Ureter (tissue), 1 donor: ENCODE measurements at places on chromosomes 6 and 20. TPM values are rescaled to one million over a fixed set of nuclear protein-coding genes. Genes with fewer than 3 reads are reported as not detected.

RSPH4A gene
- total RNA-seq: 0.55 TPM

SENP6 gene
- total RNA-seq: 173 TPM

OR2H1 gene
- not detected for total RNA-seq

DNA sequence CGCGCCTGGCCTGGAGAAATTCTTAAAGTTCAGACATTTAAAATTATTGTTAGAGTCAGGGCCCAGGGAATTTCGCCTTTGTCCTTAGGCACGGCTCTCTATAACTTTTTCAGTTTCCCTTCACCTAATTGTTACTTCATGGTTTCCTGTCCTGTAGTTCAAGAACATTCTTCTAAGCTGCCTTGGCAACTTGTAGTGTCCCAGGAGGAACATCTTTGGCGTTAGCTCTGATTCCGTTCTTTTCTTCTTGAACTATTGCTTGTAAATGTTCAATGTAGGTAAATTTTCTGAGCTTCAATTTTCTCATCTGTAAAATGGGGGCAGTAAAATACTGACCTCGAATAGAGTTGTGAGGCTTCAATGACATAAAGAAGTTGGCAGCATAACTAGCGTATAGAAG lies 41.8 kb downstream of the TIAM2 start:
- DNase-seq: no peak

GRCh38 chr6:155327326-155328073 lies 13.2 kb upstream of the TFB1M start:
- peak; percentile 69 for DNase-seq

- DNase-seq: no peak
These were observed 29.0 kb downstream of the HFE start for GRCh38 chr6:26116267-26116666.

BCAS1 gene
- 67.2 TPM for total RNA-seq

- DNase-seq: peak; percentile 65
These were observed 21.4 kb upstream of the AKIRIN2 start for GRCh38 chr6:87723170-87724078.

DNA sequence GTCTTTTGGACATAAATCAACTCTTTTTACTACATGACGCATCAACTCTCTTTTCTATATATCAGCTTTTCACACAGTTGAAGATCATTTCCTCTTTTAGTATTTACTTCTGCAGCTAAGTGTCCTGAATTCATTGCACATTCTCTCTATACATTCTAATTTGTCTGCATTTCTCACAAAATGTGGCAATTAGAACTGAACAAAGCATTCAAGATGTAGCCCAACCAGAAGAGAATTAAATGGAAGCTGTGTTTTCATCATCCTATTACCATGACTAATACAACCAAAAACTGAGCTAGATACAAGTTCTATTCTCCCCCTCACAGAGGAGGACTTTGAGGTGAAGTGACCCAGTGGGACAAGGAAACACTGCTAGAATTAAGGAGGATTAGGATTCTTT lies 86.9 kb downstream of the PLCG1 start:
- no peak for DNase-seq

- no peak for DNase-seq
These were observed 273.4 kb upstream of the CITED2 start for GRCh38 chr6:139647841-139648240.

DNA sequence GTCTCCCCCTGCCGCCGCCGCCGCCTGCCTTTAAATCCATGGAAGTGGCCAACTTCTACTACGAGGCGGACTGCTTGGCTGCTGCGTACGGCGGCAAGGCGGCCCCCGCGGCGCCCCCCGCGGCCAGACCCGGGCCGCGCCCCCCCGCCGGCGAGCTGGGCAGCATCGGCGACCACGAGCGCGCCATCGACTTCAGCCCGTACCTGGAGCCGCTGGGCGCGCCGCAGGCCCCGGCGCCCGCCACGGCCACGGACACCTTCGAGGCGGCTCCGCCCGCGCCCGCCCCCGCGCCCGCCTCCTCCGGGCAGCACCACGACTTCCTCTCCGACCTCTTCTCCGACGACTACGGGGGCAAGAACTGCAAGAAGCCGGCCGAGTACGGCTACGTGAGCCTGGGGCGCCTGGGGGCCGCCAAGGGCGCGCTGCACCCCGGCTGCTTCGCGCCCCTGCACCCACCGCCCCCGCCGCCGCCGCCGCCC lies 474 bp downstream of the CEBPB start:
- DNase-seq: peak; percentile 78

DNA sequence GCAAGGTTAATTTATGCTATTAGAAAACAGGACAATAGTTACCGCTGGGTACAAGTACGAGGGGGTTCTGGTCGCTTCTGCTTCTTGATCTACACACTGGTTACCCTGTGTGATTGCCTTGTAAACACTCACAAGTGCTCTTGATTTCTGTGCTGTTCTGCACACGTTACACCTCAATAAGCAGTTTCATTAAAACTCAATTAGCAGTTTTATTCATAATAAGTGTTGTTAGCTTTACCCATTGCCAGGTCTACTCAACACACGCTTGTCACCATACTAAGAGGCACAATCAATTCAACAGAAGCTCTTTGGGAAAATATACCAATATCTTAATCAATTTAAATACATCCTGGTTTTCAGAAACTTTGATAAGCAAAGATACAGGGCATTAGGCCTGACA lies 20.4 kb downstream of the BMP7 start:
- no peak for DNase-seq

DNA sequence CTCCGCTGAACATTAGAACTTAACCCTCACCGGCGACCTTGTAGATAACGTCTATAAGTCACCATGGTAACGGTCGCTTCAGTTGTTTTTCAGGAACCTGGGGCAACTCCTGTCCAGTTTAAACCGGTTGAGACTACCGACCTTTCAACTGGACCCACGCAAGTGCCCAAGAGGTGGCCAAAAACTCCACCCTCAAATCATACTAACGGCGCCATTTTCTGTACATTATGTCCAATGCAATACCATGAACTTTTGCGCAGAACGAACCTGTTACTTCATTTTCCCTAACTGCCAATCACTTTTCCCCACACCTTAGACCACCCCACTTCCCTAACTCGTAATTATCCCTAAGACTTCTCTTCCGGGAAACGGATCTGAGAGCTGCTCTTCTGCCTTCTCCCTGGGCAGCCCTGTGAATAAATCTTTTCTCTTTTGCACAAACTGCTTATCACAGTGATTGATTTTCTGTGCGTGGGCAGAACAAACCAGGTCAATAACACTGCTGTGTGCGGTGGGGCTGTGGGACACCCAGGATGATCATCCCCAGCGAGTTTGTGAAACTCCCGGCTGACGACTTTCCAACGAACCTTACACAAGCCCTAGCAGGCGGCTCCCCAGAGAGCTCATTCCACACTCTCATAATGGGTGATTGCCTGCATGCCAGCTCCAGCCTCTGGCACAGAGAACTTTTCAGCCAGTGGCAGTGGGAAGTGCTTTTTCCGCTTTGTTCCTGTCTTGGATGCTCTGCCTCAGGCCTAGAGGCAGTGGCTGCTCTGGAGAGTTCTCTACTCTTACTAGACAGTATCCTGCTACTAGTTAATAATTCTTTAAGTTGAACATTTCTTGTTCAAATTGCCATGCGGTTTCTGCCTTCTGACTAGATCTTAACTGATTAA lies 28.6 kb downstream of the GPX5 start:
- no peak for DNase-seq

DNA sequence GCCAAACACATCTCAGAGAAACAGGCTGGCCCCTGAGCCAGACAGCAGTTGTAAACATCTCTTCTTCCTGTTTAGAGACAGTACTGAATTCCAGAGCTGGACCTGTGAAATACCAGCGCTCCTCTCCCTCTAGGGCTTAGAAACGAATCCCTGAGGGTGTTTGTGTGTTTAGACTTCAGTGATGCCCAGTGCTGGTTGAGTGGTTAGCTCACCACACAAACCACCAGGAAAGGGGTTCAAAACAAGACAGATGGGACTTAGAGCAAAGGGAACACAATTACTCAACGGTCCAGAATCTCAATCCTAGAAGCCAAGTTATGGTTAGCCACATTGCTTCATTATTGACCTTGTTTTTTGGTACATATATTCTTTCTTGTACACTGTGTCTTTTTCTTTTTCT lies 108.7 kb upstream of the TMEM170B start:
- no peak for DNase-seq

KCNK15 gene
- 3.4 TPM for total RNA-seq

- no peak for DNase-seq
These were observed 109.3 kb upstream of the B3GAT2 start for GRCh38 chr6:71066153-71066552.

DNA sequence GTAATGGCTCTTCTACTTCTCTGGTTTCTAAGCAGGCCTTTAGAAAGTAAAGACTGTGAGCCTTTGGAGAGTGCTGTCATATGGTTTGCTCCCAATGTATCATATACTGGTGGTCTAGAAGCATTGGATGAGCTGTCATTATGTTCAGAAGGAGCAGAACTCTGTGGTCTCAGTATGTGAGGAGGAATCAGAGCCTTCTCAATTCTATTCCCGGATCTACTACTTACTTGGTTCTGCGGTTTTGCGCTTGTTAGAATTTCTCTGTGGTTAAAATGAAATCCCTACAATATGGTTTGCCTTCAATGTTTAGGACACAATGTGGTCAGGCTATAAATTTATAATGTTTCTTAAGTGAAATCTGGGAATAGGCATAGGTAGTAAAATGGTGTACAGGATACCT lies 64.6 kb downstream of the RWDD2A start:
- no peak for DNase-seq

DNA sequence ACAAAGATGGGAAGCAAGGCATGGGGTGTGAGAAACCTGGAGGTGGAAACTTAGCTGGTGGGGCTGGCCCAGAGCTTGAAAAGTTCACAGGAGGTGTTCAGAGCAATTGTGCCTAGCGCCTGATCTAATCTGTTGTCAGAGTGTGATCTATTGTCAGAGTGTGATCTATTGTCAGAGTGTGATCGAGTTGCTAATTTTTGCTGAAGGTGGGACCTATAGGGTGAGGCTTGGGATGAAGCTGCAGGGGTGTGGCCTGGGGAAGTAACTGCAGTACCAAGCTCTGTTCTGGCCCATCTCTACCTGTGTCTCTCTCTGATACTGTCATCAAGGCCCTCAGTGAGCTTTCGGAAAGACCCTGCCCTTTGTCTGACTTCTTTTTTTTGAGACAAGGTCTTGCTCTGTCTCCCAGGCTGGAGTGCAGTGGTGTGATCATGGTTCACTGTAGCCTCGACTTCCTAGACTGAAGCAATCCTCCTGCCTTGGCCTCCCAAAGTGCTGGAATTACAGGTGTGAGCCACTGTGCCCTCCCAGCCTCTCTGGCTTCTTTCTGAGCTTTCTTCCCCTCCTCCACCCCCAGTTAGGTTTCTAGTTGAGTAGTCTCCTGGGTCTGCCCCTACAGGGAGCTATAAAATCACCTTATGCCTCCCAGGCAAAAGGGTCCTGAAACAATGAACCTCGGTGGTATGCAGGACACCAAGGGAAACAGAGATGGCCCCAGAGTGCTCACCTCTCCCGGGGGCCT lies 150.8 kb upstream of the RNF24 start:
- DNase-seq: no peak

- DNase-seq: no peak
These were observed 733.3 kb downstream of the HACE1 start for GRCh38 chr6:104126315-104127005.

DNA sequence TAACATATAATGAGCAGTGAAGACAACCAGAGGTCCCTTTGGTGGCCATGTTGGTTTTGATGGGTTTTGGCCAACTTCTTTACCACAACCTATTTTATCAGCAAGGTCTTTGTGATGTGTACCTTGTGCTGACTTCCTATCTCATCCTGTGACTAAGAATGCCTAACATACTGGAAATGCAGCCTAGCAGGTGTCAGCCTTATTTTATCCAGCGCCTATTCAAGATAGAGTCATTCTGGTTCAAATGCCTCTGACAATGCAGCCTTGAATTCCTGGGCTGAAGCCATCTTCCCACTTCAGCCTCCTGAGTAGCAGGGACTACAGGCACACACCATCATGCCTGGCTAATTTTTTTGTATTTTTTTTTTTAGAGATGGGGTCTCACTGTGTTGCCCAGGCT lies 7.8 kb upstream of the TRIM38 start:
- DNase-seq: no peak

DNA sequence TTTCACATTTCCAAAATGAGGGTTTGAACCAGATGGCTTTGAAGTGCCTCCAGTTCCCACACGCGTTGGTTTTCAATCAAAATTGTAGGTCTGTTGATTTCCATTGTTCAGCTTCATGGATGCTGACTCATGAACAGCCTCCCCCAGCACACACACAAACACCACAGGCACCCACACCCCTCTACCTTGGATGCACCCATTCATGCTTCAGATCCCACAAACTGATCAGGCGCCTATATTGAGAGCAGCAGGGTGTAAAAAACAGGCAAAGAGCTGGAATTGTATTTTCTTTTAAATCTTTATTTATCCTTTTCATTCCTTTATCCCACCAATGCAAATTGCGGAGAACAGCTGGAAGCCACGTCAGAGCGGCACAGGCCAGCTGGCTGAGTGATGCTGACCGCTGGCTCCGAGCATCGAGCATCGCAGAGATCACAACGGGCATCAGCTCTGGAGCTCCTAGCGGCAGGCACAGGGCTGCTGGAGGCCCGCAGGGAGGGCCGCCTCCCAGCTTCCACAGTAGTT lies 29.3 kb upstream of the TBC1D7 start:
- DNase-seq: no peak

DNA sequence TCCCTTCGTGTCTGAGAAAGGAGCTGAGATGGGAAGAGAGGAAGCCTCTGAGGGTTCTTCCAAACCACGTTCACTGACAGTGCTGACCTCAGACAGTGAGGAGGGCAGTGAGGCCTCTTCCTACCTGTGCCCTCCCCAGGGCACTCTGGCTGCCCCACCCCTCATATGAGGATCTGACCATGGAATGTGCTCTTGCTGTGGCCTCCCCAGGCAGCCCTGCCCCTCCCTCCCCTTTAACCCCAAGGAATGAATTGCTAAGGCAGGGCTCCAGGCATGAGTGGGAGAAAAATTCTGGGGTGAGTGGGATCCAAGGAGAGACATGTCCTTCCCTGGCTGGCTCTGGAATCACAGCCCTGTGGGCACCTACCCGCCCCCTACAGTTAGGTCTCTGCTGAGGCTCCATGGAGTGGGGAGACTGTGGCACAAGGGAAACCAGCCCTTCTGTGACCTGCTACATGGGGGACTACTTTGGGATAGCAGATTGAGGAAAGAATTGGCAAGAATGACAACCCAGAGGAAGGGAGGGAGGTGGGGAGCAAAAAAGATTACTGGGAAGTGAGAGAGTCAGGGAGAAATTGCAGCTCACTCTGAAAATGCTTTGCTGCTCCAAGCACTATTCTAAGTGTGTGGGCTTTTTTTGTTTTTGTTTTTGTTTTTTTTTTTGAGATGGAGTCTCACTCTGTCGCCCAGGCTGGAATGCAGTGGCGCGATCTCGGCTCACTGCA lies 29.4 kb downstream of the TNXB start:
- no peak for DNase-seq

DNA sequence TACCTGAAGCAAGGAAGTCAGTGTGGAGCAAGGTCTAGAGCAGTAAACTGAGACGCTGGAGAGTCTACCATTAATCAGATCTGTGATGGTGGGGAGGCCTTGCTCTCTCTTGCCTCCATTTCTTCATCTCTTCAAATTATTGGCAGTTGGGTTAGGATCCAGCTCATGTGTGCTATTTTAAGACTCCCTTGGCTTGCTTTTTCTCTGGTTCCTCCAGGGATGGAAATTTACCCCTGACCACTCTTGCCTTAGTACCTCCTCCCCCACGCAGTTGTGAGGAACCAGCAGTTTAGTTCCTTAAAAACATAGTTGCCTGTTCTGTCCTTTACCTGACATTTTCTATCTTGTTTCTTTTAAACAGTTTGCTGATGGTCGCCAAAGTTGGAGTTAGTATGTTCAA lies 7.4 kb downstream of the TMEM14C start:
- no peak for DNase-seq

GRCh38 chr6:3961581-3962215 lies 112.5 kb downstream of the FAM50B start:
- no peak for DNase-seq

GRCh38 chr6:142827369-142827768 lies 117.6 kb downstream of the HIVEP2 start:
- DNase-seq: no peak
